ENCODE measurements at places on chromosomes 13 and 19.

DNA sequence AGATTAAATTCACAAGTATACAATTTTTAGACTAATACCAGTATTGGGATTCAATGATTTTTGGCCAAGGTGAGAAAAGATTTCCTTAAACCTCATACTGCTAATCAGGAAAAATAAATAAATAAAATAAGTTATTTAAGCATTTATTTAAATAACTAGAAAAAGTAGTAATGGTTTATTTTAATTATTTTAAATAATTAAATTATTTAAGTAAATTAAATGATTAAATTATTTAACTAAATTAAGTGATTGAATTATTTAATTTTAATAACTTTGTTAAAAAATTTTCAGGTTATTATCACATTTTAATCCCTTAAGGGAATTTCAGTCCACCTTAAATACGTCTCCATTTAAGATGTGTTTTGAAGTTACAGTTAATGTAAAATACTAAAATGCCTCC is 1831.5 kb upstream of the MIR17HG start:
- DNase-seq, result no peak

DNA sequence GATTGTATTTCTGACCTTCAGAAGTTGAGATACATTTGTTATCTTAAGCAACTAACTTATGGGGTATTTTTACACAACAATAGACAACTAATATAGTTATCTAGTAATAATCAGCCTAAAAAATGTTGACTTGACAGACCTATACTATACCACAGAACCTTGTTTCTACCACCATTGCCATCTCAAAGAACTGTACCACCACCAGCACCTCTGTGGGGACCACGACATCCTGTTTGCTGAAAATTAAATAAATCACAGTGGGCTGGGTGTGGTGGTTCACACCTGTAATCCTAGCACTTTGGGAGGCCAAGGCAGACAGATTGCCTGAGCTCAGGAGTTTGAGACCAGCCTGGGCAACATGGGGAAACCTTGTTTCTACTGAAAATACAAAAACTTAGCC is 24.0 kb downstream of the TSKS start:
- DNase-seq, result no peak

DNA sequence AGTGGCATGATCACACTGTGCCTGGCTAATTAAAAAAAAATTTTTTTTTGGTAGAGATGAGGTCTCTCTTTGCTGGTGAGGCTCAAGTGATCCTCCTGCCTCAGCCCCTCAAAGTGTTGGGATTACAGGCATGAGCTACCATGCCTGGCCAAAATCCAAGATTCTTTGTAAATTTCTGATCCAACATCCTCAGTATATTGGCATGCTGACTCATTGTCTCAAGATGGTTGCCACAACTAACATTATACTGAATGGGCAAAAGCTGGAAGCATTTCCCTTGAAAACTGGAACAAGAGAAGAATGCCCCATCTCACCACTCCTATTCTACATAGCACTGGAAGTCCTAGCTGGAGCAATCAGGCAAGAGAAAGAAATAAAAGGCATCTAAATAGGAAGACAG is 100.0 kb downstream of the KLF5 start:
- no peak for DNase-seq

- DNase-seq, result no peak
Measured at GRCh38 chr13:48761256-48761655, 107.5 kb downstream of the CYSLTR2 start.

- no peak for DNase-seq
Measured at GRCh38 chr13:27928353-27928804, 8.6 kb downstream of the PDX1 start.

DNA sequence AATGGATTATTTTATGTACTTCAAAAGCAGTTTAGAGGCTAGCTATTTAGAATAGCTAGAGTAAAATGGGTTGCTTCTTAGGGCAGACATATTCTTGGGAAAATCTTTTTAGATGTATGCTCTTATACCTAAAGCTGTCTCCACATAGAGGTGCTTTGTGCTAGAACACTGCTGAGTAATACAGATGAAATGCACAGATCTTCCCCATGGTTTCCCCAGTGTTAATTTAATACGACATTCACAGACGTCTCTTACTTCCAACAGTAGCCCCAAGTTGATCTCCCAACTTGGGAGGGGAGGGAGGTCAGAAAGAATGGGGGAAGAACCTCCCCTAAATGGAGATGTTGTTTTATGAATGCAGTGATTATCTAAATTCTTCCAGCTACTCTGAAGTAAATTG is 16.9 kb downstream of the NALCN start:
- no peak for DNase-seq

DNA sequence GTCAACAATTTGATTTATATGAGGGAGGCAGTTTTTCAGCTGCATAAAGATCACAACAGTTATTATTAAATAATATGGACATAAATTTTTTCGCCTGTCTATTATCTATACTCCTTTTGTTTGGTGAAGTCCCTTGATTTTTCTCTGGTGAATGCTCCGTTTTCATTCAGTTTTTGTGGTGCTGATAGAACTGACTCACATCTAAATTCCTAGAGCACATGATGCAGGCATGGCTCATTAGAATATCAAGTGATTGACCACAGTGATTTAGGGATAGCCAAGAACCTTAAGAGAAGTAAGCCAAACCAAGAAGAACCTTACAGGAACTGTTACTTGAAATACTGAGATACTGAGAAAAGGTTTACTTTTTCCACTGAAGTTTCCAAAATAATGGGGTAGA is 208.9 kb downstream of the PRR20E start:
- no peak for DNase-seq

- DNase-seq, result peak; percentile 93
Measured at GRCh38 chr19:3655402-3656072, 28.9 kb upstream of the CACTIN start.

- DNase-seq, result no peak
Measured at GRCh38 chr19:13127811-13128575, 9.9 kb downstream of the NACC1 start.

GRCh38 chr19:43337737-43338136 is 15.7 kb upstream of the CD177 start:
- DNase-seq, result no peak

DNA sequence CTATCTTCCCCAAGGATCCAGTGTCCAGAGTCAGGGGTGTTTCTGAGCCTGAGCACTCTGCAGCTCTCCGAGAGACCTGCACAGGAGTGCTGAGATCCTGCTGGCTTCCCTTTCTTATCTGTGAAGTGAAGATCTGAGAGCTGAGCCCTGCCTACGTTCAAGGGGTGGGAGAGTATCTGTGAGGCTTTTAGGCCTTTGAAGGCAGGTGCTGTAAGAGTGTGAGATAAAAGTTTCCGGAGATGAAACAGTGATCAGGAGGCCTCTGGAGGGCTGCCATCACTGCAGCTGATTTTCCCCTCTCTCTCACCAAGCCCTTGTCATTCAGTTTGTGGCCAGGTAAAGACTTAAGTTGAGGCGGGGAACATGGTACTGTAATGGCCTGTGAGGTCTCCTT is 83.1 kb downstream of the AKAP11 start:
- DNase-seq, result no peak

- DNase-seq, result no peak
Measured at GRCh38 chr19:4715529-4716221, 8.0 kb downstream of the DPP9 start.

GRCh38 chr13:37375724-37376123 is 222.8 kb downstream of the POSTN start:
- no peak for DNase-seq

GRCh38 chr13:41565216-41565615 is 107.9 kb downstream of the RGCC start:
- peak; percentile 74 for DNase-seq

GRCh38 chr19:19417046-19417445 is 11.6 kb downstream of the GATAD2A start:
- DNase-seq, result no peak

GRCh38 chr13:92806215-92806614 is 420.4 kb upstream of the GPC6 start:
- DNase-seq, result no peak

DNA sequence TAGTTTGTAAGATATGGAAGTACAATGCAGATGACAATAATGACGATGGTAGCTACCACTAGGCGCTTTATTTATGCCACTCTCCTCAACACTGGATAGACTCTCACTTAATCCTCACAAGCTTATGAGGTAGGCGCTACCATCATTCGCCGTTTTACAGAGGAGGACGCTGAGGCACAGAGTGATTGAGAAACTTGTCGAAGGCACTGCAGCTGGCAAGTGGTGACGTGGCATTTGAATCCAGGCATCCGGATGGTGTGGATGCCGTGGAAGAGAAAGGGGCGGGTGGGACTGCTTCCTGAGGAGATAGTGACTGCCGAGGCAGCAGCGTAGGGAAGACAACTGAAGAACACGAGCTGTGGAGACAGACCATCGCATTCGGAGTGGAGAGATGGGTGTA is 1.3 kb upstream of the RPS9 start:
- no peak for DNase-seq

DNA sequence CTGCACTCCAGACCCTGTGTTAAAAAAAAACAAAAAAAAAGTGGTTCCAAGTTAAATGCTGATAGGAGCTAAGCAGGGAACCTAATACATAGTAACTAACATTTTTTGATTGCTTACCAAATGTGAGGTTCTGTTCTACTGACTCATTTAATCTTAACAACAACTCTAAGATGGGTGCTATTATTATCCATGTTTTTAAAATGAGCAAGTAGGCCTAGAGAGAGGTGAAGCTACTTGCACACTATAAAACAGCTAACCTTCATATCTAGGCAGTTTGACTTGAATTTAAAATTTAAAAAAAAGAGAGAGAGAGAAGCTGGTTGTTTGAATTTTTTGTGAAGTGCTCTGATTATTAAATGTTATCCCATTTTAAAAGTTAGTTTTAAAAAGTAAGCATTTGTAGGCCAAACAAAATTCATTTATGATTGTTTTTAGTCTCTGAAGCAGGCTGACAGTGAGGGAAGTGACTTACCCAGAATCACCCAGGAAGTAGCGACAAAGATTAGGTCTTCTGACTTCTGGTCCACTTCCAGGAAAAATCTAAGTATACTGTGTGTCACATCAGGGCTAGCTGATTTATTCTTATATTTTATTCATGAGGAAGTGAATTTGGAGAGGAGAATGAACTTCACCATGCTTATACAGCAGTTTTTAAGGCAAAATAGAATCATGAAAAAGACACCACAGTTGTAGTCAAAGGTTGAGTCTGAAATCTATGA is 2.4 kb downstream of the SIGLECL1 start:
- no peak for DNase-seq

DNA sequence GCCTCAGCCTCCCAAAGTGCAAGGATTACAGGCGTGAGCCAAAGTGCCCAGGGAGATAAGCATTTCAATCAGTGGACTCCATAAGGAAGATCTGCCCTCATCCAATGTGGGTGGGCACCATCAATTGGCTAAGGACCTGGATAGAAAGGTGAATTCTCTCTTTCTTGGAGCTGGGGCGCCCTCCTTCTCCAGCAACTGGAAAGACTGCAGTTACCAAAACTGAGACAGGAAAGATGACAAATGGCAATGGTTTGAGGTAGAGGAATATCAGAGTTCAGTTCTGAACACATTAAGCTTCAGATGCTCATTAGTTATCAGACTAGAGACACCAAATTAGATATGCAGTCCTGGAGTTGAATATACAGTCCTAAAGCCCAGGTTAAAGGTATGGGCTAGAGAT is 10.5 kb upstream of the ELF1 start:
- no peak for DNase-seq

DNA sequence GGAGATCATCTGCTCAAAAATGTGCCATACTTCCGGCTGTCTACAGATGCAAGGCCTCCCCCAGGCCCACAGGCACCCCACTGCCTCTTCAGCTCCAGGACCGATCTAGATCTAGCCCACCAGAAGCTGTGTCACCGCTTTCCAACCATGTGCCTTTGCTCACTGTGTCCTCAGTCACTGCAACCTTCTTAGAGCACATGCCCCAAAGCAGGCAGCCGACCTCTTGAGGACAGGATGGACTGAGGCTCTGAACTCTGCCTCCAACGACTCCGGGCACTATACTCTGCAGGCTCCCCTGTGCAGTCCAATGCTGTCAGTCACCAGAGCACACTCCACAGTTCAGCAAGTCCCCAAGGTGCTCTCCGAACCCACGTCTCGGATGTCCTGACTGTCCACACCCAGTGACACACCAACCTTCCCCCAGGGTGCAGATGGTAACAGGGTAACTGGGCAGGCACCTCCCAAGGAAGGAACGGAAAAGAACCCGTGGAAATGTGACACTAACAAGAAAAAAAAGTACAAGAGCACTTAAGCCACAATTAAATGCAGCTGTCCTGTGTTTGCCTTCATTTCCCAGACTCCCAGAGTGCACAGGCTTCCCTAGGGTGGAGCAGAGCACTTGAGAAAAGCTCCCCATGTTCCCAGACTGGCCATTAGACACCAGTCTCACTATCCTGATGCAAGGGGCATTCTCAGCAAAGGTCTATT is 4.8 kb downstream of the STK24 start:
- no peak for DNase-seq

DNA sequence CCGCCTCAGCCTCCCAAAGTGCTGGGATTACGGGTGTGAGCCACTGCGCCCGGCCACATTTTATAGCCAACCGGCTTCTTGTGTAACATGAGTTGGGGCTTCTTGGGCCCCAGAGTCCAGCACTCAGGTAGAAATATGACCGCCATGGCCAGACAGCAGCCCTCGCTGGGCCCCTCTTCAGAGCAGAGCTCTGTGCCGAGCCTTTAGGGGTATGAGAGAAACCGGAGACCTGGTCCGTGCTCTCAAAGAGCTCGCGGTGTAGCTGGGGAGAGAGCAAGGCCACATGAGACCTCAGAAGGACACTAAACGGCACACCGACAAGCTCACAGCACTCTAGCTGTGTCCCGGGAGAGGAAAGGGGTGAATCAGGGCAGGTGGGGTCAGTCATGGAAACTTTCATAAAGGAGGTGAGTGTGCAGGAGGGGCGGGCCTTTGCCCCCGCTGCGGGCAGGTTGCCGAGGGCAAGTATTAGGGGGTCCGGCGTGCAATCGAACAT is 15.8 kb downstream of the ACTN4 start:
- DNase-seq, result no peak

DNA sequence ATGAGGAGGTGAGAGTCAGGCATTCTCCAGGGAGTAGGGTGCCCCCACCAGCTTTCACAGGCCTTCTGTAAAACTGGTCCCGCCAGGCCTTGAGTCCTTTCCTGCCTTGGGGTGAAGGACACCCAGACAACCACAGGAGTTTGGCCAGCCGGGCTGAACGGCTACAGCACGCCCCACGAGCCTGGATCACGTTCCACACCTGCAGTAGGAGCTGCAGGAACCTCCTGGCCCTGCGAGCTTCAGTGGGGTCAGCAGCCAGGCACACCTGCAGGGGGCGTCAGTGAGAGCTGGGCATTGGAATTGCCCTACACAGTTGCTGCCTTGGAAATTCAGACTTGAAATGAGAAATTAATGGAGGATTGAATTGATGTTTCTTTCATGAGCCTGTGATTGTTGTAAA is 45.7 kb downstream of the COL4A2 start:
- DNase-seq, result no peak

GRCh38 chr13:80901530-80901929 is 560.6 kb upstream of the SPRY2 start:
- DNase-seq, result no peak
